T-helper 2 cell (primary cell): ENCODE measurements at places on chromosomes 4 and X.

- DNase-seq = no peak
Observed at GRCh38 chr4:156692016-156692415, 279.6 kb downstream of the PDGFC start.

DNA sequence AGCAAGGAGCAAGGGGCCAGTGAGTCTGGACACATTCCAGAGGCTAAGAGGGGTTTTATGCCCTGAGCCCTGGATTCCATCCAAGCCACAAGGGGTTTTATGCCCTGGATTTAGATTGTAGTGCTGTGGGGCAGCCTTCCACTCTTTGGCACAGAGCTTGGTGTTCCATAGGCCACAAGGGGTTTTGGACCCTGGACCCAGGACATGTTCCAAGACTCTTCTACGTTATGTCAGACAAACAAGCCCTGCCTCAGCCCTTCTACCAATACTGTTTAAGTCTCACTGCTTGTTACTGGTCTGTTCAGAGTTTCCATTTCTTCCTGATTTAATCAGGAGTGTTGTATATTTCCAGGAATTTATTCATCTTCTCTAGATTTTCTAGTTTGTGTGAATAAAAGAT is 12.8 kb upstream of the SCARB2 start:
- DNase-seq = no peak

- no peak for DNase-seq
Observed at GRCh38 chr4:89212666-89213381, 94.8 kb downstream of the GPRIN3 start.

- no peak for DNase-seq
Observed at GRCh38 chrX:28697732-28698131, 110.5 kb downstream of the IL1RAPL1 start.

- DNase-seq = no peak
Observed at GRCh38 chr4:26583538-26583864, 383 bp upstream of the TBC1D19 start.

GRCh38 chrX:150548684-150549083 is 19.7 kb upstream of the MTM1 start:
- DNase-seq = no peak

DNA sequence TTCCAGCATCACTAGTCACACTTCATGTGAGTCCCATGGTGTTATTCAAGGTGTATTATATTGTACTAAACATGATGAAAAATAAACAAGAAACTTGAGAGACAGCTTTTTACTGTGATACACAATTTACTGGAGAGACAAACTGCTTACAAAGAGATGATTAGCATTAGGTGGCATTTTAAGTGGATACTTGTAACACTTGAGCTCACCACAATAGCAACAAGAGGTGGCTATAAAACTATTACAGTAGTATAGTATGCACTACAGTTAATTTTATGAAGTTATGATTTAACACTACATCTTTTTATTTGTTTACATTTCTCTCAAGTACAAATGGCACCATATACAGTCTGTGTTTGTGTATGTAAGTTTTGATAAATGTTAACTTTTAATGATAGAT is 246.6 kb downstream of the PARM1 start:
- DNase-seq = no peak

- no peak for DNase-seq
Observed at GRCh38 chrX:31808357-31808756, 736.5 kb upstream of the FTHL17 start.

DNA sequence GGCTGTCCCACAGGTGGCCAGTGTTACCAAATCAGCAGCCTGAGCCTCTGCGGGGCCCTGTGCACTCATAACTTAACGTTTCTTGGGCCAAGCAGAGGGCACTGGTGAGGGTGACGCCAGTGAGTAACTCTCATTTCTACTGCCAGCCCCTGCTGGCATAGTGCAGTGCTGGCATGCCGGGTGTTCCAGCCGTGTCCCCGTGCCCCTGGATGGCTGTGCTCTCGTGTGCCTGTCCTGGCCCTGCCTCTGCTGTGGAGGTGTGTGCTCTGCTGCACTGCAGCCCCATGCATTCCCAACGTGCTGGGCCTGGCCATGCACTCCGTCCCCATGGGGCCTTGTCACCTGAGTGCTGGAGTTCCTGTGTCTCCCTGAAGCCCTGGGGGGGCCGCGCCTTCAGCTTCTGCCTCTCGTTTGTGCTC is 14.7 kb downstream of the TBC1D14 start:
- no peak for DNase-seq

GRCh38 chr4:99677161-99677560 is 19.5 kb upstream of the C4orf54 start:
- DNase-seq = no peak

DNA sequence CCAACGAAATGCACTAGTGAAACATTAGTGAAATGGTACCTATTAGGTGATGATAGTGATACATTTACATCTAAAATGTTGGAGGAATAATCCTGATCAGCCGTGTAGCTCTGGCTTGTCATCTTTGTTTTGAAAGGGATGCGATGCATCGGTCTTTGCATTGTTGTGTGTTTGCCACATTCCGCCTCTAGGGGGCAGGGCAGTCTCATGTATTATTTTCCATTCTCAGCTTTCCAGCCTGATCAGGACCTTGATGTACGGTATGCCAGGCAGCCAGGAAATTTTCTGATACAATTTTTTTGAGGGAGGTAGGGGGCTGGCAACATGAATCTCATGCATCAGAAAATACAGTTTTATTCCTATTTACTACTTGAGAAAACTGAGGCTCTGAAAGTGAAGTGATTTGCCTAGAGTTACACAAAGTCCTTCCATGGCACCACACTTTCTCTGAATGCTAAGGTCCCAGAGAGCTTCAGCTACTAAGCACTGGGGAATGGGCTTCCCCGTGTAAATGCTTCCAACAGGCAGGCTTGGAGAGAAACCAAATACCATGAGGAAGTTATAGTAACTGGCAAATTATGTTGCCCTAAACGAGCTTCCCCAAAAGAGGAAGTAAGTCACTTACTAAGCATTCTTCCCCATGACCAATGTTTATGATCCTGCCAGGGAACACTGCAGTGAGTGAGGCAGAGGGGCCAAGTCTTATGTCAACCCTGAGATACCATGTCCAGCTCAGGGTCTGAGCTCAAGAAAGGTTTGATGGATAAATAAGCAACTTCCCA is 31.8 kb upstream of the IQSEC2 start:
- DNase-seq = peak; percentile 35

- DNase-seq = peak; percentile 81
Observed at GRCh38 chr4:100147198-100147597, 43.1 kb downstream of the DDIT4L start.

GRCh38 chr4:87444741-87445140 is 22.4 kb downstream of the NUDT9 start:
- no peak for DNase-seq
